Renal cortex interstitium (tissue), 15 donors: ENCODE measurements at places on chromosomes 4 and X.

DNA sequence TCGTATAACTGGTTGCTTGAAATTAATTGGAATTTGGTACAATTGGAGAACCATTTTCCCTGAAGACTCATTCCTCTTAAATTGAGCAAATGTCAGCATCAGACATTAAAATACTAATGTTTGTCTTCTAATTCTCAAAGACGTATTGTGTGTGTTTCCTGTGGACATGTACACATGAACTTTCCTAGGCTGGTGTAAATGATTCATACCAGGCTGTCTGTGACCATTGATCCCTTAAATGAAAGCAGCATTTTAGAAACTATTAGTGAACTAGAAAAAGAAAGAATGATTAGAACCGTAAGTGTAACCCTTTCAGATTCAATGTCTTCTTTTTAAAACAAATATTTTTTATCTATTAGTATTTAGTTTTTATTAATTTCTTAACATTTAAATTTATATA is 332.9 kb downstream of the PPP3CA start:
- no peak for DNase-seq

GRCh38 chr4:136219592-136220125 is 1312.6 kb downstream of the PCDH18 start:
- DNase-seq, result no peak

DNA sequence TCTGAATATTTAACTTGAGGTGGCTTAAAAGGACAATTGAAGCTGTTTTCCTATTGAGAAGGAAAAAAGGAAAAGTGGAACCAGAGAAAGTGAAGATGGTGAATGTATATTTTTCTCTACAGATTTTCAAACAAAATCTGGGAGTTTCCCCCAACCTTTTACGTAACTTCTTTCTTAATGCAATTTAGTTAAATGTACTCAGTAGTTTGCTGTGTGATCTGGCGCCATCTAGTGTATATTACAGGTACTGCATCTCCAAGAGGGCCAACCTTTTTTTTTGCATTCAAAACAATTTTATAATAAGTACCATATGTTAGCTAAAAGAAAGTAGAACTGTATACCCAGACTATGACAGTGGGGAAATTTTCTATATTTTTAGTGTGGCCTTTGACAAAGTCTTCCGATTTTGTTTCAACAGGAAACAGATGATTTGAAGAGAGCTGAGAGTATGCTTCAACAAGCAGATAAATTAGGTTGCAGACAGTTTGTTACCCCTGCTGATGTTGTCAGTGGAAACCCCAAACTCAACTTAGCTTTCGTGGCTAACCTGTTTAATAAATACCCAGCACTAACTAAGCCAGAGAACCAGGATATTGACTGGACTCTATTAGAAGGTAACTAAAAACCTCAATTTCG is 82.0 kb downstream of the PLS3 start:
- peak; percentile 66 for DNase-seq

DNA sequence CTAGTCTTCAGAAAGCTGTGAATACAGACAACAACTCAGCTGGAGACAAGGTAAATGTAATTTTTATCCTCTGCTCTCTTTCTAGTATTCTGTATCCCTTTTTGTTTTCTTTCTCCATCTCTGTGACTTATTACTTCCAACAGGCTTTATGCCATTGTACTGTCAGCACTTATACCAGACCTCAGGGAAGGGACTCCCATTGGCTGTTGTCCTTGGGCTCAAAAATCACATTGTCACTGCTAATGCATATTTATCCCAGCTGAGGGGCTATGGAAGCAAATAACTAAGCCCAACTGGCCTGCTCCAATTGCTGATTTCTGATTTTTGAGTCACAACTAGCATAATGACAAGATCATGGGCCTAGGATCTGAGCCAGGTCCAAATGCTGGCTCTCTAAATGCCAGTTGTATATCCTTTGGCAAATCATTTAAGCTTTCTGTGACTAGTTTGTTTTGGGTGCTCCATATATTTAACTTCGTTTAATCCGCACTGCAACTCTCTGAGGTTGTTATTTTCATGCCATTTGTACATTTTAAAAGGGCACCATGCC is 395.1 kb upstream of the GNPDA2 start:
- DNase-seq, result no peak

GRCh38 chr4:19403786-19404370 is 847.8 kb upstream of the SLIT2 start:
- DNase-seq, result no peak
